ENCODE measurements at places on chromosomes 3 and 15.

DNA sequence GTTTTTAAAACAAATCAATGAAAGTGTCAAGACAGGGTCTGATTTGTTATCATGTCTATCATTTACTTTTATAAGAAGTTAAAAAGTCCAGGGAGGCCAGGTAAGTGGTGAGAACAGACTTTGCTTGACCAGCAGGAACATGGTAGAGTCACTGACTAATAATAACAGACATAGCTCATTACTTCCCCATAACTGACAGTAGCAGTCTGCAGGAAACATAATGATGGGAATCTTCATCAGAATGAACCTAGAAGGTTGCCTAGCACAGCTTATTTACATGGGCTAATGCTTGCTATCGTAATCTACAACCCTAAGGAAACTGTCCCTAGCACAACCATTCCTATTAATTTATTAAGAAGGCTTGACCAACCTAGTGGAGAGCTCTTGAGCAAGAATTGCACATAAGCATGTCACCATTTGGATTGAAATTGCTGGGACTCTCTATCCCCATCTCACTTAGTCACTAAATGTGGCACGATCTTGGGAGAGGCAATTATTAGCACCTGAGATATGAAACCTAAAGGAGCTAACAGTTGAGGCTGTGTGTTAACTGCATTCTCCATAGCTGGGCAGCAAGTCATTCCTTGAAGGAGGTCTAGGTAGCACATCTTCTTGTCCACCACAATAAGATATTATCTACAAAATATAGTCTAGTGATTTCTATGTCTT, 139.6 kb upstream of the ZBTB20 start:
- DNase-seq: no peak

DNA sequence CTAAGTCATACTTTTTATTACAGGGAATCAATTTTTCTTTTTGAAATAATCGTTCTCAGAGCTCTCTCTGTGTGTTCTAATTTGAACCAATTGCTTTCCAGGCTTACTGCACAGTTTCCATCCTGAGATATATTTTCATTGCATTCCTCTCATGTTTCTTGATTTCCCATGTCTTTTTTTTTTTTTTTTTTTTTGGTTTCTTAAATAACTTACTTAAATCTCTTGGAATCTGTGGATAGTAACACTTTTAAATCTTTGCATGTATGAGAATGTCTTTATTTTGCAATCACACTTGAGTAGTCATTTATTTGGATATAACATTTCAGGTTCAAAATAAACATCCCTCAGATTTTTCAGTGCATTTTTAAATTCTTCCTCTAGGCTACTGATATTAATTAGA, 14.5 kb upstream of the ABTB1 start:
- DNase-seq: no peak

GRCh38 chr15:48966595-48967301, 3.0 kb upstream of the SHC4 start:
- DNase-seq: peak; percentile 32

GRCh38 chr3:47443611-47443995, 32.1 kb downstream of the SCAP start:
- no peak for DNase-seq

GRCh38 chr3:45841420-45841756, 531 bp downstream of the LZTFL1 start:
- DNase-seq: no peak

- no peak for DNase-seq
Observed at GRCh38 chr3:38152609-38153008, 12.7 kb upstream of the OXSR1 start.

DNA sequence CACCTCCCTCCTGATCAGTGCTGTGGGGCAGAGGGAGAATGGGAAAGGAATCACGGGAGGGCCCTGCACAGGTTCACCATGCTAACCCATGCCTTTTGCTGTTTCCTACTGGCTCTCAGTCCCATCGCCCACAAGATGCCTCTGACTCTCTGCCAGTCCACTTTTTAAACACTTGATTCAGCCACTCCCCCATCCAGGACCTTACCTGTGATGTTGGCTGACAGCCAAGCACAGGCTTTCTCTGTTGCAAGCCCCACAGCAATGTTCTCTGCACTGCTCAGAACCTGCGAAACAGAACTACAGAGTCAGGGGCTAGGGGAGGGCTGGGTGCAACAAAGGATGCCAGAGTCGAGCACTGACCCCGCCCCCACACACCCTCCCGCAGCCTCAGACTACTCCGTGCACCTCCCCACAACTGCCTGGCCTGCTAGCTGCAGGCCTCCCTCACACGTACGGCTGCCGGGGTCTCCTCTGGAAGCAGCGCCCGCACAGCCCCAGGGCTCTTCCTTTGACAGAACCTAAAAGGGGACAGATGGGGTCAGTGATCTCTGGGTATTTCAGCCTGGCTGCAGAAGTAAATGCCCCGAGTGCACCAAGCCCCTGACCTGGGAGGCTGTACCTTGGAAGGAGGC, 9.1 kb downstream of the CDAN1 start:
- no peak for DNase-seq

GRCh38 chr3:123571264-123571972, 13.4 kb downstream of the HACD2 start:
- DNase-seq: no peak

DNA sequence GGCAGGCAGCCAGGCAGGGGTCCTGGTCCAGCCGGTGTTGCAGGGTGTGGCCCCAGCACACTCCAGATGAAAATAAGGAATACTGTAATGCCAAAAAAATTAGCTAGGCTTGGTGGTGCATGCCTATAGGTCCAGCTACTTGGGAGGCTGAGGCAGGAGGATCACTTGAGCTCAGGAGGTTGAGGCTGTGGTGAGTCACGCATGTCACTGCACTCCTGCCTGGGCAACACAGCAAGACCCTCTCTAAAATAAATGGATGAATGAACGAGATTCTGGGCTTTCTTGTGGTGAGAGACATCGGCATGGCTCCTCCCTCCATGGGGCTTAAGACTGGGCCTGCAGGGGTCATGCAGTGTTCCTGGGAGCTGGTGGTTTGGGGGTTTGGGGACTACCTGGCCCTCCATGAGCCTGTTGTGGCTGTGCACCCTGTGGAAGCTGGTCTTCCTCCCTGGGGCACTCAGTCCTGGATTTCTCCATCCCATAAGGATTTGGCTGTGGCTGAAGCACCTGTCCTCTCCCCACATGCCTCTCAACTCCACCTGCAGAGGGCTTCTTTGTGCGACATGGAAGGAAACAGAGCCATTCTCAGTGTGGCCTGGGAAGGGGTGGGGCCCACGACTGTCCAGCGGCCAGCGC, 7.6 kb upstream of the RCCD1 start:
- no peak for DNase-seq

GRCh38 chr15:74443100-74443909, 9.5 kb upstream of the SEMA7A start:
- no peak for DNase-seq

DNA sequence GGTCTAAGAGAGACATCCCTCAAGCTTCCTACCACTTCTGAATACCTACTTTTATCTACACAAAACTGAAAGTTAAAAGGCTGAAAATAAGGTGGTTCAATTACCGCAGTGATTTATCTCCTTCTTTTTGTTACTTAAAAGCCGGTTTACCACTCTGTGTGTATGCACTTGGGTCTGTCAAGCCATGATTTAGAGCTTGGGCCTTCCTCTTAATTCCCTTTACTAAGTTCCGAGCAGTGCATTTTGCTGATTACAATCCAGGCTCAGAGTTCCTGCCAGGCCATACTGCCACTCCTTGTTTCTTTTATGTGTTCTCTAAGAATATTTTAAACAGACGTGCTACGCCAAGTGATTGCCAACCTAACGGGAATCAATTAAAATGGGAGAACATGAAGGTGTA, 16.5 kb downstream of the KCTD6 start:
- DNase-seq: no peak

- no peak for DNase-seq
Observed at GRCh38 chr3:71616571-71617021, 33.1 kb upstream of the FOXP1 start.

DNA sequence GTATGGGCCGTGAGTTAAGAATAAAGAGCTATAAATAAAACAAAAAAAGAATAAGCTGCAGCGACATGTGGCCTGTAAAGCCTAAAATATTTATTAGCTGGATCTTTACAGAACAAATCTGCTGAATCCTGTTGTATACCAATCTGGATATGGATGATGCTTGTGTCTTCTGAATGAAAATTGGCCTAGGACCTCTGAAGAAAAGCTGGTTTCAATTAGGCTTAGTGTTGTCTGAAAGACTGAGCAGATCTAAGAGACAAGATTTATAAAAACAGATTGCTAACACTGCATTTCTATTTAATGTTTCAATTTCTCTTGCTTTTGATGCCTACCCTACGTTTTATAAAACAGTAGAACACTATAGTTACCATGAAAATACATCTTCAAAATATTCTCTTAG, 57.9 kb downstream of the ST3GAL6 start:
- no peak for DNase-seq

DNA sequence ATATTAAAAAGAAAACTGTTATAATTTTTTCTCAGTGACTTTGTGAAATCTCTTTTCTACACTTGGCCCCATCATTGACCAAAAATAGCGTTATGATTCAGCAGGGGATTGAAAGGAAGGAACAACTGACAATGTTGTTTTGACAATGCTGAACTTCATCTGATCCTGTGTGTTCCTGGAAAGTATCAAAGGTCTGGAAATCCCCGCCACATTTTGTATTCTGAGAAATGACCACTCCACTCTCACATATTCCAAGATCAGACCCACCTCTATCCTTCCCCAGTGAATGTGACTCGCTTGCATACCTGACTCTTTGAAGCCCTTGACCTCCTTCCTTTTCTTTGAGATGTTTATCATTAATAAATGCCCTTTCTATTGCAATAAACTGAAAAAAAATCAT, 9.7 kb upstream of the RIOX2 start:
- DNase-seq: no peak

DNA sequence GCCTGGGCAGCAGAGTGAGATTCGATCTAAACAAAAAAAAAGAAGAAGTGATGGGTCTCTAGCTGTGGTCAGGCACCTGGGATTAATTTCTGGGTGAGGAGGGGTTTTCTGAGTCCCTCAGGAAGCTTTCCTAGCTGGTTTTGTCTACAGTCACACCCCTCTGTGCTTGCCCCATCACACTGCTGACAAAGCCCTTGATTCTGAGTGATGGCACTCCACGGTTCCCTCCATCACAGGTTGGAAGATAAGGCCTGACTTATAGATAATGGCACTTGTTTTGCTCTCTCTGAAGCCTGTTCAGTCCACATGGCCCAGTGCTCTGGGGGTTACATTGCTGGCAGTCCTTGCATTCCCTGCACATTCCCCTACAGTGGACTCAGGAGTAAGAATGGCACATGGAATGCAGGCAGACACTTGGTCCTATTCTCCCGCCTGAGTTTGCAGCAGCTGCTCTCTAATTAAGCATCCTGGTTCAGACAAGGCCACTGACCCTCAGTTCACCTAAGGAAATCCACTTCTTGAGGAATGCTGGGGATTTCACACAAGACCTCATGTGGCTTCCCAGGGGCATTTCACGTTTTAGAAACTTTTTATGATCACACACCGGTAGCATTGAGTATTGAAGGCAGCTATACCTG, 81.0 kb upstream of the NMNAT3 start:
- no peak for DNase-seq

GRCh38 chr3:188900421-188900951, 271.3 kb upstream of the TPRG1 start:
- DNase-seq: no peak

GRCh38 chr3:13537909-13538296, 11.0 kb upstream of the FBLN2 start:
- DNase-seq: no peak

DNA sequence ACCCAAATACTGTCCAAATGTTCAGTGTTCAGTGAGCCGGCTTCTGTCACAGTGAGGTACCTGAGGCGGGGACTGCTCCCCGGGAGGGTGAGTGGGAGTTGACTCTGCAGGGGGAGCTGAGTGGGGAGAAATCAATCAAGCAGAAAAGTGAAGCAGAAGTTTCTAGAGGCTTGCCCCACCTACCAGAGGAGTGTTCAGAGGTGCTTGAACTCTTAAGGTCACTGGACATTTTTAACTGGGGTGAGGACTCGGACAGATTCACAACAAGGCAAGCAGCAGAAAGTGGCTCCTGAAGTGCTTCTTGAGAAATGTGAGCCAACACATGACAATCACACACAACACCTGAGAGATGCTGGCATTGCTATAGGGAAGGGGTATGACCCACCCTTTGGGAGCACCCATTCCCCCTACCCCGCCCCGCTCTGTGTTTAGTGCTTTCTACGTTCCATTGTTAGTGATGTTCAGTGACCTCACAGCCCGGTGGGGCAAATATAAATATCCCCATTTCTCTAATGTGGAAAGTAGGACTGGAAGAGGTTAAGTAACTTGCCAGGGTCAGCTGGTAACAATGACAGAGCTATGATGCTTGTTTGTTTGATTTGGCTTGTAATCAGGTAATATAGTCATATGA, 48.6 kb upstream of the AKAP13 start:
- DNase-seq: no peak

DNA sequence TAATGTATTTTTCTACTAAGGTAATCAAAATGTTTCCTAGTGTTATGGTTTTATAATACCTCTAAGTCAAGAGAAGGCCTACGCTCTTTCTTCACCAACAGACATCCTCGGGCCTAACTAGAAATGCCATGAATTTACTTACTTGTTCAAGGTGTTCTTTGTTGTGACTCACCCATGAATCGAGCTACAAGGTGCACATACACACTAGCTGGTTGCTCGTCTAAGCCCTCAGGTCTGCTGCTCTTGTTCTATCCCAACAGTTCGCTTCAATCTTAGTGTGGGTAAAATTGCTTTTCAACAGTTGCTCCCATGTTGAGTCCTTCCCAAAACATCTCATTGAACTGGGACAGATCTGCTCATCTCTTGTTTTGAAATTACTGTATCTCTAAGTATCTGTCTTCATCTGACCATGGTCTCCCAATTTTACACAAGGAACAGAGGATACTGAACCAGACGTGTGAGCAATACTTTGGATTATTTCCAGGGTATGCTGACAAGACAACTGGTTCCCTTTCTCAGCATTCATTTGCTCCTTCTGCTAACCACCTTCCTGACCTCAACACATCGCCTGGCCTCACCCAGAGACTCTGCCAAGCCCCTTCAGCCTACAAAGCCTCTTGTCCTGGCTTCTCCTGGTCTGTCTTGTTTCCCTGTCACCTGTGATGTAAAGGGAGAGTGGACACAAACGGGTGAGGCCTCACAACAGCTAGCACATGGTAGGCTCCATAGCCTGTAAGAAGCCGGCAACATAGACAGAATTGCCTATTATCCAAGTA, 84.2 kb downstream of the NEDD4 start:
- no peak for DNase-seq

- DNase-seq: no peak
Observed at GRCh38 chr3:52552089-52552488, 15.7 kb downstream of the UQCC5 start.

DNA sequence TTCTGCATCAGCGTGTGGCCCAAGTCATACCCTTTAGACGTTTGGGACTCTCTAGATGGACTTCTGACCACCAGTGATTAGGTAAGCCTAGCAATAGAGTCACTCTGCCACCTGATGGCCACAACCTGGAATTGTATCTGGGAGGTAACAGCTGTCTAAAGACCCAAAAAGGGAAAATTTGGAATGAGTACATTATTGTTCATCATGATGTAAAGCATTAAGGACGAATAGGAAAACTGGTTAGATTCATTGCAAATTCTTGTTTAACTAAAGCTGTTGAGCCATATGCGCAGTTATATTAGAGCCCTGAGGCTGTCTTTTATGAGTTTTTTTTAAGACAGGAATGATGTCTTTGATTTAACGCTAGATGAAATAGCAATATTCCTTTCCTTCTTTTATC, 63.6 kb downstream of the FAM81A start:
- peak; percentile 14 for DNase-seq
